ENCODE measurements at places on chromosomes 6 and 20.
A peak's percentile ranks its signal among the peaks of the same experiment; 100 is the strongest.

DNA sequence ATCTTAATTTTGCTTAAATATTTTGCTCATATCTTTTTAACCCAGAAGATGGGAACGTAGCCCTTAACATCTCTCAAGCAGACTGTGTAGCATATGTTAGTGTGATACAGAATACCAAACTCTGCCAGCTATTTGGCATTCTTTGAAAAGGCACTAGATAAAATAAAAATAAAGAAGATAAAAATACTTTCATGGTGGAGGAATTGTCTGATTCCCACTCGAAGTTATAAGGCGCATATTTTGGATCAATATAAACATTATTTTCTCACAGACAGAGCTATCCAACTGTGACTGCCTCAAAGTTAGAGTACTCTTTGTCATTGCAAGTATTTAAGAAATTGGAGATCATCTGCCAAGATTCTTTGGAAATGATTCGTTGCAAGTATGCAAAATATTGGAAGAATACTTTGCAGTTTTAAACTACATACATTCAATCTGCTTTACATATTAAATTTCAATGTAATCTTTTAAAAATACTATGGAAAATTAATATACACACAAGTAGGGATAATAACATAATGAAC is 10.8 kb upstream of the EEF1E1 start:
- DNase-seq: no peak

- DNase-seq: no peak
Measured at GRCh38 chr6:55456016-55456415, 123.0 kb downstream of the HMGCLL1 start.

DNA sequence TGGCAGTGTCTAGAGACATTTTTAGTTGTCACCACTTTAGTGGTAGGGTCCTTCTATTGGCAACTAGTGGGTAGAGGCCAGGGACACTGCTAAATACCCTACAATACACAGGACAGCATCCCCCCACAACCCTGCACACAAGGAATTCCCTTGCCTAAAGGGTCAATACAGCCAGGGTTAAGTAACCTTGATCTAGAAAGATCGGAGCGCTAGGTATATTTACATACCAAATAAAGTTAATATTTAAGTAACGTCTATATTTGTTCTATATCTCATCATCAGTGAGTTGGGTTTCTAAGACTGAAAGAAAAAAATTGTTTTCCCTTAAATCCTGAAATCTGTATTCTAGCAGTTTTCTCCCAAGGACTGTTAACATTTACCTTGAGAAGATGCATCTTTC is 16.1 kb downstream of the BFSP1 start:
- no peak for DNase-seq

- DNase-seq: no peak
Measured at GRCh38 chr6:41135062-41135832, 18.9 kb downstream of the TREML1 start.

DNA sequence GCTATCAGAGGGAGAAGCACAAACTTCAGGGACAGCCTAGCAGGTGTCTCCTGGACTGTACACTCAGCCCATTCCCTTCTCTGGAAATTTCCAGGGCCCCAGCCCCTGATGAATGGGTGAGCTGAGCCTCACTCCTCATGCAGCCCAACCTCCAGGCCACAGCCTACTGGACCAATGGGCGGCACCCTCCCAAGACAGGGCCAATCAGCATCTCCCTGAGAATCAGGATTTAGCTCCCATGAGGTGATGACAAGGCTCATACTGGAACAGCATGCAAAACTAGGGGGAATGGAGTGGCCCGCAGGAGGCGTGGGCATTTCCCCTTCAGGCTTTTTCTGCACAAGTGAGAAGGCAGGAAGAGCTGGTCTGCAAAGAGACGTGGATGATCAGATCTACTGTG is 29.0 kb downstream of the NFATC2 start:
- DNase-seq: no peak

DNA sequence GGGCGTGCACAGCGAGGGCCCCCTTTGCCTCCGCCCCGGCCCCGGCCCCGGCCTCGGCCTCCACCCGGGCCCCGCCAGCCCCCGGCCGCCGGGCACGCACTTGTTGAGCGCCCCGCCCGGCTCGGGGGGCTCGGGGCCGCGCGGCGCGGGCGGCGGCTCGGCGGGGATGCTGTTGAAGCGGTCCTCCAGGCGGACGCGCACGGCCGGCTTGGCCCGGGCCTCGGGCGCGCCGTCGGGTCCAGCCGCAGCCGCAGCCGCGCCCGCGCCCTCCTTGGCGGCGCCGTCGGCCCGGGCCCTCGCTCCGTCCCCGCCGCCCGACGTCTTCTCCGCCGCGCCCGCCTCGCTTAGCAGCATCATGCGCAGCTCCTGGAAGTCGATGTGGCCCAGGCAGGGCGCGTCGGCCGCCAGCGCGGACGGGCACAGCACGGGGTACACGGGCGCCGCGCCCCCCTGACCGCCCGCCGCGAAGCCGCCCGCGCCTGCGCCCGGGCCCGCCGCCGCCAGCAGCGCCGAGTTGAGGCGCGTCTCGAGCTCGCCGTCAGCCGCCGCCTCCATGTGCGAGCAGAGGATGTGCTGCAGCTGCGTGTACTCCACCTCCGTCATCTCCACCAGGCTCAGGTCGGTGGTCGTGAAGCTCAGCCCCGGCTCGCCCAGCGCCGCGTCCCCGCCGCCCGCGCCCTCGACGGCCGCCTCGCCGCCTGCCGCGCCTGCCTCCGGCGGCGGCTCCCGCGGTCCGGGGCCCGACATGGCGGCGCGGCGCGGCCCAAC is 514 bp downstream of the TCFL5 start:
- peak; percentile 65 for DNase-seq

GRCh38 chr6:35457907-35458306 is 5.8 kb downstream of the FANCE start:
- DNase-seq: no peak

- no peak for DNase-seq
Measured at GRCh38 chr20:25218492-25218891, 23.0 kb downstream of the ENTPD6 start.

GRCh38 chr6:125294036-125294435 is 7.7 kb downstream of the HDDC2 start:
- DNase-seq: no peak

DNA sequence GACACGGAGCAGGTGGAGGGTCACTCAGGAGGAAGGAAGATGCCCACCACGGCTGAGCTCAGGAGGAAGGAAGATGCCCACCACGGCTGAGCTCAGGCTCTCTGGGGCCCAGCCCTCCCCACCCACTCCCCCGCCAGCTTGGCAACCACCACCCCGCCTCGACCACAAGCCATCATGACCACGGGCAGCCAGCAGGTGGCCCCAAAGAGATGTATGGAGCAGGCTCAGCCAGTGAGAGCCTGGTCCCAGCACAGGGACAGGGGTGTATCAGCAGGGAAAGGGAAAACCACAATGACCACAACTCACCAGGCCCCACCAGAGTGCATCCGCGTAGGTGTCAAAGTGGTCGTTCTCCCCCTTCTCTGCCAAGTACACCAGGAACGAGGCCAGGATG is 30.4 kb downstream of the KCNQ2 start:
- peak; percentile 37 for DNase-seq

GRCh38 chr20:55386686-55387085 is 618.6 kb downstream of the CBLN4 start:
- DNase-seq: no peak

DNA sequence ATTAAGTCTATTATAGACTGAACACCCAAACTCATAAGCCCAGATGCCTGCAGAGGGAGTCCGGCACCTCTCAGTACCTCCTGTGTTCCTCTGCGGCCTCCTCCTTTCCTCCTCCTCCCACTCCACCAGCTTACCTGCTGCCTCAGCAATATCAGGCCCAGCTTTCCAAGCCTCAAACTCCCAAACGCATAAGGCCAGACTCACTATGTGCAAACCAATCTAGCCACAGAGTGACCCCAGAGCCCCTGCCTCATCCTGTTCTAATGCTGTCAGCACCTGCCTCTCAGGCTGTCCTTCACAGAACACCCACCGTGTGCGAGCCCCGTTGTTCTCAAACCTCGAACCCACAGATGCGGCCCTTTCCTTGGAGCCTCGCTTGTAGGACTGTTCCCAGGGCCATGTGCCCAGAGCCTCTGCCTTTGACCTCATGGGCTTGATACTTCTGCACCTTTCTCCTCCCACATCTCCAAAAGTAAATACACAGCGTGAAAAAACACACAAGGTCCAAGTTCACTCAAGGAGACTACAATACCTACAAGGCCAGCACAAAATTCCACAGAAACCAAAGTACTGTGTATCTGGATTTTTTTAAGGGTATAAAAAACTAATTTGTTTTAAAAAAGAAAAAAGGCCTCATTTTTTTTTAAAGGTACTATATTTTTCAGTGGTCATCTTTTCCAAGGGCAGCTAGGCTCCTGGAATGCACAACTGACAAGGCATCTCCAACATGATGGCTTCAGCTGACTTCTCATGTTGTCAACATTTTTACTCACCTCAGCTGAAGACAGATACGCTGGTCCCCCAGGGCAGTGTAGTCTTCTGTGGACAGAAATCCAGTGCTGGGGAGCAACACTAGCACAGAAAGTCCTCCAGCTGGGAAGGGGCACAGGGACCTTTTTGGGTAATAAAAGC is 52.3 kb downstream of the ABHD12 start:
- DNase-seq: no peak

DNA sequence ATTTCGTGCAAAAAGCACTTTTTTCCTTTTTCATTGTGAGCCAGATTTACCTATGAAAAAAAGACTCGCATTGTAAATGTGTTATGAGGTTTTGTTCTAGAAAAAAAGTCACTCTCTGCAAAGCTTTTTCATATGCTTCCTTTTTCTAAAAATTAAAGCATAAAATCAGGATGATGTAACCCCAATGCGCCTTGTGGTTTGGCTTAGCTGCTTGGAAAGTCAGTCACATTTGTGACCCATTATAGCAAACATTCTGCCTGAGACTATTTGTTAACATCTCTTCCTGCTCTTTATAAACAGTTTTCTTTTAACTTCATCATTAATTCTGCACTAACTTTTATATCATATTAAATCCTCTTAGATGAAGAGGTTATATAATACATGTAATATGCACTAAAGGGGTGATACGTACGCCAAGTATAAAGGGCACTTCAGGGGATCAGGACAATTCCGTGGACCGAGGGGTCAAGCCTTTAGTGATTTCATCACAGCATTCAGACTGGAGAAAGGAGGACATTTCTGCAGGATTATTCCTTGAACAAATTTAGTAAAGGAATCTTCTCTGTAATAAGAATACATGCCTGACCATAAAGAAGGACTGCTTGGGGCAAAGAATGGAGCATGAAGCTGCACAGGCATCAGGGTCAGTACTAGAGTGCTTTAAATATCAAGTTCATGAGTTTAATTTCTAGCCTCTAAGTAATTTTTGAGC is 48.1 kb upstream of the SMLR1 start:
- no peak for DNase-seq

DNA sequence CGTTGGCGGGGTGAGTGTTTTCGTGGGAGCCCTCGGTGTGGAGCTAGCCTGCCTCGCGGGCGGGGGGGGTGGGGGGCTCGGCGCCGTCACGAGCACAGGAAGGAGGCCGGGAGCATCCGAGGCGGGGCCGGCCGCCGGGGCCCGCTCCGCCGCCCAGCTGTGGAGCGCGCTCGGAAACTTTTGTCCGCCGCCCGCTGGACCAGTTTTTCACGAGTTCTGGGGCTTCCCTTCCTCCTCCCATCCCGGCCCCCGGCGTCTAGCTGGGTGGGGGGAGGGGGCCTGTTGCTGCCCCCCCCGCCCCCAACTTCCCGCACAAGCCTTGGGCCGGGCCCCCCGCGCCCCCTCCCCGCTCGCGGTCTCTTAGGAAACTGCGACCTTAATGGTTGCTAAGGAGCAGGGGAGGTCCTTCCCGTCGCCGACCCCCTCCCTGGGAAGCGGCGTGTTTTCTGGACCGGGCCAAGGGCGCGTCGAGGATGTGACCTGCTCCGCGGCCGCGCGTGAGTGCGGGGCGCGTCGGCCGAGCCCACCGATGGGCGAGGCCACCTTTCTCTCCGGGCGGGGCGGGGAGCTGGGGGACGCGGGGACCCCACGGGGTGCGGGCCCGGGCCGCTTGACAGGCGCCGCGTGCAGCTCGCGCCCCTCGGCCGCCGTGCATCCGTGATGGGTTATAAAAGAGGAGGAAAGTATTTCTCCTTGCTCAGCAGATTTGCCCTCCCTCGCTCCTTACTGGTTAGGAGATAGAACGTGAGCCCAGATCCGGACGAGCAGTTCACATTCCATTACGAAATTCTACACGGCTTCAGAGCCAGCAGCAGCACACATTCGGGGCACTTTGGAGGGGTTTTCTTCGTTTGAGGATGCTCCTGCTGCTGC is 1.4 kb downstream of the RREB1 start:
- peak; percentile 25 for DNase-seq

DNA sequence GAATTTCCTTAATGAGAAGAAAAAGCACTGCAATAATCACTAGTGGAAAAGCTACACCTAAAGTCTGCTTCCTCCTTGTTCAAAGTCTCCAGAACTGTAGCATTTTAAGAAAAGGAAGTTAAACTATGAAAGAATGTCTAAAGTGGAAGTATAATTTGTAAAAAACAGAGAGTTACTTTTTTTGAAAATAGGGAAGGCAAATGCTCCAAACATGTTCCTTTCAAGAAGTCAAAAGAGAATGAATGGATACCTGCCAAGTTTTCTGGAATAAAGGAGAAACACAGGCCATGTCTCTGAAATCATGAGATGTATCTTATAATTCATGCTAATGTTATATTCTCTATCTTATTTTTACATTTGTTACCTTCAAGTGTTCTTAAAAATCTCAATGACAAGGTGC is 60.7 kb upstream of the ADGRG6 start:
- DNase-seq: no peak

GRCh38 chr20:40319741-40320516 is 369.1 kb downstream of the MAFB start:
- DNase-seq: no peak

- DNase-seq: no peak
Measured at GRCh38 chr6:31701666-31702404, 1.3 kb downstream of the ABHD16A start.

DNA sequence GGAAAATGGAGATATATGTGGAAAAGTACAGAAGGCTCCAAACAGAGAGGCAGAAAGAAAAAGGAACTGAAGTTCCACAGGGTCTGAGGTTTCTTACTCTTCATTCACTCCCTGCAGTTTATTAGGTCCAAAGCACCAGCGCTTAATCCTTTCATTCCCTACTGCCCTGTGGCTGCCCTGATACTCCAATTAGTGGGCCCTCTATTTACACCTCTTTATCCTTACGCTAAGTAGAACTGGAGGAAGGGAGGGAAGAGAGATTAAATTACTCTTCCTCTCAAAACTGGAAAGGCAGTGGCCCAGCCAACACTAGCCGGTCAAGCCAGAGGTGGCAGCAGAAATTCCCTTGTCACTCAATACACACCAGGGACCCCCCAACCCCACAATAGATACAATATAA is 20.4 kb downstream of the TRERF1 start:
- no peak for DNase-seq

GRCh38 chr6:157845493-157846259 is 22.6 kb downstream of the SNX9 start:
- DNase-seq: no peak
